Vagina (tissue), 2 donors: ENCODE measurements at places on chromosomes 3 and 15. TPM values are rescaled to one million over a fixed set of nuclear protein-coding genes. Genes with fewer than 3 reads are reported as not detected.
A peak's percentile ranks its signal among the peaks of the same experiment; 100 is the strongest.

DNA sequence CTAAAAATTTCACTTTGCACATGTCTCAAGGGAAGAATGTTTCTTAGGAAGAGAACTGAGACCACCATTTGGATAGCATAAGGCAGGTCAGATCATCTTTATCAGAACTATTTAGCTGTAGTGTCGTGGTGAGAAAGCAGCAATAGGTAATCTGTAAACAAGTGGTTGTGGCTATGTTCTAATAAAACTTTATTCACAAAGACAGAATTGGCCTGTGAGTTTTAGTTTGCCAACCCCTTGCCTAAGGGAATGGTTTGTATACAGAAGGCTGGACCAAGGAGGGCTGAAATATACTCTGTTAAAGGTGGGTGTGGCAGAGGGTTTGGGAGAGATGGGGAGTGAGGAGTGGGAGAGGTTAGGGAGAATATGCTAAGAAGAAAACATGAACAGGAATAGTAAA lies 10.6 kb upstream of the RBM5 start:
- DNase-seq = no peak

DNA sequence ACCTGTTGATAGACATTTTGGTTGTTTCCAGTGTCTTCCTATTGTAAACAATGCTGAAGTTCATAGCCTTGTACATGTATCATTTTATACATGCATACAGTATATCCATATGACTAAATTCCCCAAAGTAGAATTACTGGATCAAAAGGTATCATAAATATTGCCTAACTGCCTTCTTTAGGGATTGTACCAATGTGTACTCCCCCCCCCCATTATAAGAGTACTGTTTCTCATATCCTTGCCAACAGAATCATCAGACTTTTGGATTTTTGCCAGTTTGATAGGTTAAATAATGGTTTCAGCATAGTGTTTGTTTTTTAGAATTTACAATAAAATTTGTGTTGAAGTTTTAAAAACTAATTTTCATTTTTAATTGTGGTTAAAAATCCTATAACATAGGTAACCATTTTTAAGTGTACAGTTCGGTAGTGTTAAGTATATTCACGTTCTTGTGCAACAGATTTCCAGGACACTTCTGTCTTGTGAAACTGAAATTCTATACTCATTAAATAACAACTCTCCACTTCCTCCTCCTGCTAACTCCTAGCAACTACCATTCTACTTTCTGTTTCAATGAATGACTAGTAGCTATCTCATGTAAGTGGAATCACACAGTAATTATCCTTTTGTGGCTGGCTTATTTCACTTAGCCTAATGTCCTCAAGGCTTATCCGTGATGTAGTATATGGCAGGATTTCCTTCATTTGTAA lies 30.8 kb upstream of the MAP3K13 start:
- no peak for DNase-seq

DNA sequence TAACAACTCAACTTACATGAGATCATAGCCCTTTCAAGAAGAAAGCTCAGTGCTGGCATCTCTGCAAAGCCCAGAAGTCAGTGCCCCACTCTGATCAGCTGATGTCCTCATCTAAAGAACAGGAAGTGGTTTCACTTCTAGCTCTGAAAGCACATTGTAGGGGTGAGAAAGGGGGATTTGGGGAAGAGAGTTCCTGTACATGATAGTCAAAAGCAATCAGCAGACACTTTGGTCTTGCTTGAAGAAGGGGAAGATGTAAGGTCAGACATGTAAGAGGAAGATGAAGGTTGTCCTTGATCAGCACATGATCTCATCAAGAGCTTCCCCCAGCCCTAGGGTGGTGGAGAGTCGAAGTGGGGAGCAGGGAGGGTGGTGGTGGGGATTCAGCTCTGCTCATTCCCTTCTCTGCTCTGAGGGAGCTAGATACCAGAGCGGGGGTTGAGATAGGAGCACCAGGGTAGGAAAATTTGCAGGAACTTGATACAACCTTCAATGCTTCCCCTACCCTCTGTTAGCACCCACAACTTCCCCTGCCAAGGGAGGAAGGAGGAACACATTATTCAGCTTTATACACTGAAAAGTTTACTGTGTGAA lies 76.4 kb upstream of the ETV5 start:
- no peak for DNase-seq

- DNase-seq = no peak
Measured at GRCh38 chr3:138220788-138221187, 33.7 kb downstream of the ARMC8 start.

GRCh38 chr3:162022911-162023310 lies 526.3 kb downstream of the OTOL1 start:
- DNase-seq = no peak

GRCh38 chr15:75454471-75455378 lies 3.2 kb upstream of the SIN3A start:
- DNase-seq = peak; percentile 89

The ANKRD28 gene
- 48.6 TPM for total RNA-seq

- DNase-seq = no peak
Measured at GRCh38 chr3:111737047-111737705, 121.9 kb upstream of the PHLDB2 start.

- no peak for DNase-seq
Measured at GRCh38 chr15:71443538-71443937, 328.3 kb downstream of the THSD4 start.

GRCh38 chr3:33052671-33053070 lies 44.3 kb downstream of the GLB1 start:
- DNase-seq = no peak
